ENCODE measurements at places on chromosomes 1 and 21.
A peak's percentile ranks its signal among the peaks of the same experiment; 100 is the strongest.

GRCh38 chr1:228456252-228457016 is 30.7 kb upstream of the RNF187 start:
- no peak for DNase-seq

DNA sequence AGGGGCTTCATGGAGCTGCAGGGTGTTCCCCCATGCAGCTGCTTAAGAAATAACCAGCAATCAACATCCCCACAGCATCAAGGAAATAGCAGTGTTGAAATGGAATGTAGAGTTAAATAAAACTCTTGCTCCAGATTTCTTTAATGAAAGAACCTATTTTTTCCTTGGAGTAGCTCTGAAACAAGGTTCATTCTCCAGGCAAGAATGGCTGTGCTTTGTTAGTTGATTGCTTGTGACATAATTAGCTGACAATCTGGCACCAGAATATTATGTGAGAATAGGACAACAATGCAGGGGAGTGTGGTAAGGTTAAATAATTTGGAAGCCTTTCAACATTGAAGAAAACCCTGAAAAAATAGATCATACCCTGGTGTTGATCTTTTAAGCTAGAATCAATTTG is 254.2 kb upstream of the RRP15 start:
- DNase-seq: no peak

GRCh38 chr1:224245188-224245587 is 62.1 kb downstream of the DEGS1 start:
- no peak for DNase-seq

DNA sequence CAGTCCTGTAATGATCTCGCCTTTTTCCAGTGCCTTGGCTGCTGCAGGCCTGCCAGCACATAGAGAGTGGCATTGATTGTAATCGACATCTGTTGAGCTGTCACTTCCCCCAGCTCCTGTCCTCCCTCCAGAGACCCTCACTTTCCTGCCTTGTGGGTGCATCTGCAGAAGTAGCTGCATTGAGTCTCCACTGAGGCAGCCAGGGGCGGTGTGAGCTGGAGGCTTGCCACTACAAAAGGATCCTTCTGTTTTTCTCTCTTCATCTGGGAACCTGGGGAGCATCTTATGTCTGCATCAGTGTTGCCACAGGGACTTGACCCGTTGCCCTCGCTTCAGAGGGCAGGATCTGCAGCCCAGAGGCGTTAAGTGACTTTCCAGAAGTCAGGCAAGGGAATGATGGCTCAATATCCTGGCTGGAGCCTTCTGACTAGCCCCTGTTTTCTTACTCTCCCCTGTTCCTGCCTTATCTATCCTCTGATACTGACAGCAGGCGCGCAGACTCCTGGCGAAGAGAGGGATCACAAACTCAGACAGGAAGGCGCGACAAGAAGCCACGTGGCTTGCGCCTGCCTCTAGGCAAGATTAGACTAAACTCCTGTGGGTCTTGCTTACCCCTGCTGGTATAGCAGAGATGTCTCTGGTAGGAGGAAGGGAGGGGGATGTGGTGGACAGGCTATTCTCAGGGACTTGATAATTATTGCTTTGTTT is 13.3 kb upstream of the FMOD start:
- DNase-seq: peak; percentile 59

GRCh38 chr1:100411019-100411418 is 58.7 kb downstream of the CDC14A start:
- DNase-seq: no peak

DNA sequence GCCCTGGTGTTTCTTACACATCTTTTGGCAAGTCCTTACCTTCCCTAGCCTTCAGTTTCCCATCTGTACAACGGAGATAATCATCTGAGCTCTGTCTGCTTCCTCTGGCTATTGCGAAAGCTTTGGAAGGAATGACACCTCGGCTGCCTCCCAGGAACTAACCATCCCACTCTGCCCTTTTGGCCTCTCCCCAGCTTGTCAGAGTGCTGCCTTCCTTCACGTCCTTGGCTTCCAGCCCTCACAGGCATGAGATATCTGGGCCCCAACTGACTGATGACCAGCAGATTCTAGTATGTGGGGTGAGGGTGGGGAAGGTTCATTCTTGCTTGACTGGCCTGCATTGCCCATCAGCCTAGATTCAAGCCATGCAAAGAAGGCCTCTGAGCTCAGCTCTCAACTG is 253.1 kb upstream of the FGGY start:
- DNase-seq: peak; percentile 83

- no peak for DNase-seq
Observed at GRCh38 chr1:56545711-56546110, 33.7 kb downstream of the PLPP3 start.

DNA sequence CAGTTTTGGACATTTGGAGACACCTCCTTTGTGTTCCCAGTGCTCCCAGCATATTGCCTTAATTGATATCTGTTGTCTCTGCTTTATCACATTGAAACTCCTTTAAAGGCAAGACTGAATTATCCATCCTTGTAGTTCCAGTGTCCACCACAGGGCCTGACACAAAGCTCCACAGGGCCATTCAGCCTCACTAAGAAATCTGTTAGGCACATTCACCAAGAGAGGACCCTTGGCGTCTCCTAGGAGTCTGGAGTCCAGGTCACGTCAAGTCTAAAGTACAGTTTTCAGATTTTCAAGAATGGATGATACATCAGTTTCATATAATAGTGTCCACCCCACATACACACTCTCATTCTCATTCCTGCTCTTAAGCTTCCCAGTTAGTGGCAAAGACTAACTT is 4.8 kb downstream of the ACP6 start:
- DNase-seq: no peak

DNA sequence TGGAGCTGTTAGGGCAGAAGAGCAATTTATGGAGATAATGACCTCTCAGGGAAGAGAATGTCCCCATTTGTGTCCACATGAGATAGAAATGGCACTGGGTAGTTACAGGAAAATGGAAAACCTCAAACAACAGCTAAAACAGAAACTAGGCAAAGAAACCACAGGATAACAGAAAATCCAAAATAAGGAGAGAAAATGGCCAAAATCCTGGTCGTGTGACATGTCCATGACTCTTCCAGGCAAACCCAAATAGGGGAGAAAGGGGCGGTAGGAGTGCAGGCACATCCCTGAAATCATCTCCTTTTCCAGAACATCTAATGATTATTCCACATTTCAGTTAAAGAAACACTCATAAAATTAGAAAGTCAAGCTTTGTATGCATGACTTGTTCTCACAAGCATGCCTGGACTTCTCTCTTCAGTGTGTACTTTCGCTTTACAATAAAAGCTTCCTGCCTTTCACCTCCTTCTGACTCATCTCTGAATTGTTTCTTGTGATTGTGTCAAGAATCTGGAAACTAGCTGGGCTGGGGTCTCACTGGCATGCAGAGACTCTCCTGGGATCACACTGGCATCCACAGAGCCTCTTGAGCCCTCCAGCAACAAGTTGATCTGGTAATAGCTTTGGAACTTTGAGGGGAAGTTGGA is 171.4 kb upstream of the ZP4 start:
- DNase-seq: no peak

DNA sequence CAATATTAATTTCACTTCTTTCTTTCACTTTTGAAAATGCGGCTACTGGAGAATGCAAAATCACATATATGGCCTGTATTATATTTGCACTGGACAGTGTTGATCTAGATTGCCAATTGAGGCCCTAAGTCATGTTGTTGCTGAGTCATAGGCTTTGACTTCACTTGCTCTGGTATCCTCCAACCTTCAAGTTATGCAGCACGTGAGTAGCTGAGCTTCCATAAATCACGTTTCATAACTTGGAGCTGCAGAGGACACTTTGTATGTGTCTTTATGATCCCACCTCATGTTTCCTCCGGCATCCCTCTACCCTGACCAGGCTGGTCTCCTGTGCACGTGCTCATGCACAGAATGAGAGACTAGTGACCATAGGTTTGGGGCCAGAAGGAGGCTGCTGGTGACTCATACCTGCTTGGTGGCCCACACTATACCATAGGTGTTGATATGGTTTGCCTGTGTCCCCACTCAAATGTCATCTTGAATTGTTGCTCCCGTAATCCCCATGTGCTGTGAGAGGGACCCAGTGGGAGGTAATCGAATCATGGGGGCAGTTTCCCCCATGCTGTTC is 103.0 kb upstream of the TSPAN2 start:
- no peak for DNase-seq

GRCh38 chr21:30518876-30519275 is 16.9 kb upstream of the KRTAP19-5 start:
- no peak for DNase-seq

DNA sequence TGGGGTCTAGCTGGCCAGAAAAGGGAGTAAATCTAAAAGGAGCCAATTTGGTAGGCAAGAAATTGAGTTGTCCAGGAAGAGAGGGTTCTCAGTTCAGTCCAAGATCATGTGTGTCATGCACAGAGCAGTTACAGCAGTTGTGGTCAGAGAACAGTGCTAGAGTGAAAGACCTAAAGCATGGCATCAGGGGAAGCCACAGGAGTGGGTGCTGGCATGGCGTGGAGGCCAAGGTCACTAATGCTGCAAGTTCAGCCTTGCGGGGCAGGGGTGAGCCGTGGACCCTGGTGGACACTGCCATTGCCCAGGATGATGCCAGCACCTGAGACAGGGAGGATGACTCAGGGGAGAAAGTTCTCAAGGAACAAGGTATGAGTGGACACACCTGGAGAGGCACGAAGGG is 16.6 kb upstream of the TMEM125 start:
- DNase-seq: no peak

- no peak for DNase-seq
Observed at GRCh38 chr21:43909741-43910400, 44.8 kb downstream of the AGPAT3 start.

DNA sequence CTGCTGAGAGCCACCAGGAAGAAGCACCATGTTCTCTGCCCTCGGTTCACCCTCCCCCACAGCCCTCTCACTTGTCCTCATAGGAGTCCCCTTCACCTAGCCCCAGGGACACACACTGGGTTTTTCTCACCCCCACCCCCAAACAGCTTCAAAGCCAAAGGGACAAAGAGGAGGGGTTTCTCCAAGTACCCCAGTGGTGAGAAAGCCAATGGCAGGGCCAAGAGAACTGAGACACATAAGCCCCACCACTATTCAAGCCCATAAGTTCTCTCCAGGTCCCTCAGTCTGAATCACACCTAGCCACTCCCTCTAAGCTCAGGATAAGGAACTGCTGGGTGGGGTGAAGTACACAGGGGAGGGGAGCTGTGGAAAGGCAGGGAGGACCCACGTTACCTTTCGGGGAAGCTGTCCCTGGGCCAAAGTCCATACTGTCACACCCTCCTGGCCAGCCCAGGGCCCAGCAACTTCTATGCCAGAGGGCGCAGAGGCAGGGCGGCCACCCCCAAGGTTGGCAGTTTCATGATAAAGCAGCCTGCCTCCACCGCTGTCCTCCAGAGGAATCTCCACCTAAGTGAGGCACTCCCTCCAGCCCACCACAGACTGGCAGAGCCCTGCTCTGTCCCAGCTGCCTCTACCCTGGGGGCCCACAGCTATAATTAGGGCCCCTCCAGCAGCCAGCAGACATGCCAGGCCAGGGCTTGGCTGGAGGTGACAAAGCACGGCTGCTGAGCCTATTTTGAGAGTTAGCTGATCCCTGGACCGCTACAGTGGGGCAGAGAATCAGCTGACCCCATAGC is 39.0 kb upstream of the PPP1R15B start:
- no peak for DNase-seq

GRCh38 chr1:207302618-207303393 is 18.7 kb upstream of the CD55 start:
- no peak for DNase-seq

DNA sequence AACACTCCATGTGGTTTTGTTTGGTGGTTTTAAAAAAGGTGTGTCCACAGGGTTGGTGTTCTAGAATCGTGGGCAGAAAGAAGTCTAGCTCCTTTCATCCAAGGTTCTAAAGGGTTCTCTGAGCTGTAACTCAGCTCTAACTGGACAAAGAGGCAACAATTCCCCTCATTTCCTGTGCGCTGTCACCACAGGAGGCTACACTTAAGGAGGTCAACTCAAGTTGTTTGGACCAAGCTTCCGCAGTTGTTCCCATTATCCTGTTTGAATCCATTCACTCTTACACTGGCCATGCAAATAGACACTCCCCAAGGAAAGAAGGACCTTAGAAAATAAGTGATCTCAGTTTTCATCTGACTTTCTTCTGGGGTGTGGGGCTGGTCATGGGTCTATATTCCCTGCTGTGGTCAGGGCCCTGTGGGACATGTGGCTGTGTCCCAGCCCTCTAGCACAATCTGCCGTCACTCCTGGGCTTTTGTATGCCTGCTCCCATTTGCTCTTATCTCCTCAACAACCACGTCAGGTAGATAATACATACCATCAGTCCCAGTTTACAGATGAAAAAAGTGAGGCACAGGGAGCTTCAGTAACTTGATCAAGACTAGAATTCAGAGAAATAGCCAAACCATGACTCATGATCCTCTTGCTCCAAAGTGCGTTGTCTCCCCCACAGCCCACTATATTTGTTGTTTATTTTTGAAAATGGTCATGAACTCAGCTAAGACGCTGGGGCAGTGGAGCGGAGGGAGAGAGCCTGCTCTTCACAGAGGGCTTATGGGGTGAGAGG is 103.6 kb downstream of the RHOU start:
- DNase-seq: no peak

DNA sequence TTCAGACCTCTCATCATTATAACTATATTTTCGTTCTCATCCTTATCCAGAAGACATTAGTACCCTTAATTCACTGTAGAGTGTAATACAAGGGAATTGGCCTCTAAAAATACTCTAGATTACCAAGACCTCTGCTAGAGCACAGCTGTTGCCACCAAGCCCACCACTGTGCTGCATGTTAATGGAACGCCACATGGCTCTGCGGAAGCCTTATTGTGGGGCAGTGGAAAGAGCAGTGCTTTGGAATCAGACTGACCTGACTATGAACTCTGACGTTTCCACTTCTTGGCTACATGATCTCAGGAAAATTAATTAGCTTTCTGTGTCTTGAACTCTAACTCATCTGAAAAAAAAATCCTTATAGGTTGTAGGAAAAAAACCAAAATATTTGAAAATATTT is 222.1 kb downstream of the LMX1A start:
- DNase-seq: no peak

DNA sequence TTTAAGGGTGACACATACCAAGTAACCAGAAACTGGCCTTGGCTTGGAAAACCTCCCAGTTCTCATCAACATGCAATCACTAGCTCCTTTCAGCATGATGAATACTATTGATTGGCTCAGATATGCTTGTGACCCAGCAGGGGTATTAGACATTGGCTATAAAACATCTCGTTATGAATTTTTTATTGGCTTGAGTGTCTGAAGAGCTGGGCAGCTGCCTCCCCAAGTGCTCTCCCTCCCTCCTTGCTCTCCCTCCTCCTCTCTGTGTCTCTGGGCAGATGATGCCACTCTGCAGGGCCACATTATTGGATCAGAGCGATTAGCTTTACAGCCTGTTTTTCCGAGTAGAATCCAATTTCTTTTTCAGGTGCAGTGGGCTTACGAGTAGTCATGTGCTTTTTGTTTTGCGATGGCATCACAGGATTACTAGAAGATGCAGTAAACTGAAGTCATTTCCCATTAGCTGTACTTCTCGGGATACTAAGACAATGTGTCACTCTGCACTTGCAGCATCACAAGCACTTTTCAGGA is 79.3 kb upstream of the ATF3 start:
- DNase-seq: no peak

DNA sequence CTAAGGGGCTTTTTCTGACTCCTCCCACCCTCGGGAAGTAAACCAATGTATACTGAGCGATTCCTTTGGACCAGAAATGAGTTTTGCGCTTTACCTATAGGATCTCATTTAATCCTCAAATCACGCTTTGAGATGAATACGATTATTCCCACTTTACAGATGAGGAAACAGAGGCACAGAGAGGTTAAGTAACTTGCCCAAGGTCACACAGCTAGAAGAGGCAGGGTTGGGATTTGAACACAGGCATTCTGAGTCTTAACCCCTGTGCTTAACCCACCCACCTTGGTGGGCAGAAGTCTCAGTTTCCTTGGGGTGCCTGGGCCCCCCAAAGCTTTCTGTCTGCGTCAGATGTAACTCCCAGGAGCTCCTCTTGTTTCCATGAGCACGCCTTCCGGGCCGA is 85.8 kb upstream of the ACTL8 start:
- DNase-seq: no peak
